Right ventricle myocardium superior (tissue), 1 donor: ENCODE measurements at places on chromosomes 12 and 14. TPM values are rescaled to one million over a fixed set of nuclear protein-coding genes. Genes with fewer than 3 reads are reported as not detected.

GRCh38 chr12:124713436-124714082, 146.1 kb upstream of the NCOR2 start:
- DNase-seq: no peak

The GPR137C gene
- total RNA-seq: 0.65 TPM

- DNase-seq: no peak
Measured at GRCh38 chr14:68335312-68335711, 457.6 kb downstream of the ZFP36L1 start.

DNA sequence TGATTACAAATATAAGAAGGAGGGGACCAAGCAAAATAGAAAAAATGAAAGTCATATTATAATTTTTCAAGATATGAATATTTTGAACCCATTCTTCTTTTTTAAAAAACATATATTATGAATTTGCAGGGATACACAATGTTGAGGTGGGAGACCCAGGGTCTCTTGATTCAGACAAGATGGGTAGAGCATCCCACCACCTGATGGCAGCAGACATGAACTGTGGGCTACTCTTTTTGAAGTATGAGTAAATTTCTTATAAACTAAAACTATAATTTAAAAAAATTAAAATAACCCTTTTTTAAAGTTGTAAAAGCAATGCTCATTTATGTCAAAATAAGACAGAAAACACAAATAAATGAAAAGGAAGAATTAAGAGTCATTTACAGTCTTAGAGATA, 202.7 kb upstream of the PRICKLE1 start:
- DNase-seq: no peak
